ENCODE measurements at places on chromosomes 5 and 9.

DNA sequence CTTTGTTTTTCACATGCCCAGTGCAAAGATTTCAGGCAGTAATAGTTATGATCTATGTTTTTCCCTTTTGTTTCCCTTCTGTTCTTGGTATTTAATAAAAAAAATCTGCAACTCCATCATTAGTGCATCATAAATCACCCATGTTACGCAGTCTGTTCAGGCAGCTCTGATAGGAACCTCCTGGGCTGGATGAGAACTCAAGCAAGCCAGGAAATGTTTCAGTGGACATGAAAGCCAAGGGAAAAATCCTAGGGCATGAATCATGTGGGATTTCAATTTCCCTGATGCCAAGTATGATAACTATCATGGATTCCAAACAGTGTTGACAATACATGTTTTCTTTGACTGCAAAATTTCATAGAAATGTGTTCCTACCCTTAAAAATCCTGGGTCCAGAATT is 119.7 kb upstream of the TARS1 start:
- peak; percentile 96 for DNase-seq

GRCh38 chr5:99614888-99615287 is 686.1 kb upstream of the CHD1 start:
- DNase-seq, result no peak

GRCh38 chr5:150122158-150122510 is 33.5 kb downstream of the PDGFRB start:
- DNase-seq, result no peak

DNA sequence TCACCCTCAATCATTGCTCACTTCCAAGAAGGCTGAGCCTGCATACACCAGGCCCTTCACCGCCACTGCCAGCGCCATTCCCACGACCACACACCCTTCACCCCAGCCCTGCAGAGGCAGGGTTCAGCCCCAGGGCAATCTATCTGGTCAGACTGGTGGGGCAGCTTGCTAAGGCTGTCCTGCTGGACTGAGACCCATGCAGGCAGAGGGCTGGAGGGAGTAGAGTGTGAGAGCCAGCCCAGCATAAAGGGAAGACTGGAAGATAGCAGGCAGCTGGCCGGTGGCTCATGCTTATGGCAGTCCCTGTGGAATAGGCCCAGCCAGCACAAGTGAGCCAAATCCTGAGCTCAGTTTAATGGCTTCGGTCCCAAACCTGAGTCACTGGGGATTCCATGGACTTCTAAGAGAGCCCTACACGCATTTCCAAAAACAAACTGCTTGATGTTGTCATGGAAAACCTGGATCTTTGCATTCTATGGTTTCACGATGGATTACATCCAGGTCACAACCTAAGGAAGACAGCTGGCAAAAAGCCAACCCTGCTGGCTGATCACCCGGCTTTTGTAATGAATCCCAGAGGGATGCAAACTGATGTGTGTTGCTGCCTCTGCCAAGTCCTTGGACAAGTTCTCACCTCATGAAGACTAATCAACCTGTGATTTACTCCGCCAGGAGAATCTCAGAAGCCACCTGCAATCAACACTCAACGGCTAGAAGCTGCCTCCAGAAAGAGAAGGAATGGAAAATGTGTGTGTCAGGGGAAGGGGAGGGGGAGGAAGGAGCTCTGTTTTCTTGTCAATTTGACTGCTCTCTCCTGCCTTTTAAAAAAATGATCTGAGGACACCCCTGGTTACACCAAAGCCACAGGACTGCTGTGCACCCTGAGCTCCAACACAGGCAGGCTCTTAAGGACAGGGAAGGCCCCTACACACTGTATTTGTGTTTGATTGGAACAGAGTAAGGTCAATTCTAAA is 143.6 kb downstream of the LHFPL2 start:
- peak; percentile 97 for DNase-seq

- no peak for DNase-seq
Measured at GRCh38 chr5:10700516-10700915, 60.5 kb downstream of the DAP start.

DNA sequence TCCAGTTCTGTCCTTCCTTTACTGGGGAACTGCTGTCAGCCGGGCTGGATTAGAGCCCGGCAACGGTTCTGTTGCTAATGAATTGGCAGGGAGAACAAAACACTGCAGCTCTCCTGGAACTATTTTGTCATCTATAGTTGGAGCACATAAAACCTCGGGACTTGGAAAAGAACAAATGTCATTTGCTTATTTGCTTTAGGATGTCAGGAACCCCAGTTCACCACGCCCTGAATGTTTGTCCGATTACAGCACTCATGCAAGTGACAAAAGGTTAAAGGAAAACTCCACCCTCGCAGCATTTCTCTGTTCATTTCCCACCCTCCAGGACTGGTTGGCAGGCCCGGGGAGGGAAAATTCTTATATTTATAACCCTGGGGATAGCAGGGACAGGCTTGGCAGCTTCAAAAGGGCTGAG is 66.4 kb upstream of the PLPP1 start:
- peak; percentile 55 for DNase-seq

- DNase-seq, result no peak
Measured at GRCh38 chr5:72599519-72600370, 92.5 kb upstream of the ZNF366 start.

DNA sequence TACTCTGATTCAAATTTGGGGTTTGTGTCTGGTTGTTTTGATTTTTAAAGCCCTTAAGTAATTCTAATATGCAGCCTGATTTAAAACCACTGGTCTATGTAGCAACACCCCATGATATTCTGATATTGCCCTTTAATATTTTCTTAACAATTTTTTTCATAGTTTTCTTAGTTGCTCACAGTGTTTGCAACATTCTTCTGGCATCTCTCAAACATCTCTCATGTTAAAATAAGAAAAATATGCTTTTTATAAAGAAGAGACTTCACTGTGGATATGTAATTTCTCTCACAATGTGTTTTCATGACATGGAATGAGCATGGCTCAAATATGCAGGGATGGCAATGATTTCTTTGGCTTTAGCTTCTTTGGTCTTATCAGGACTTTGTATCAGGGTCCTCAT is 183.7 kb downstream of the TAF11L14 start:
- DNase-seq, result no peak

DNA sequence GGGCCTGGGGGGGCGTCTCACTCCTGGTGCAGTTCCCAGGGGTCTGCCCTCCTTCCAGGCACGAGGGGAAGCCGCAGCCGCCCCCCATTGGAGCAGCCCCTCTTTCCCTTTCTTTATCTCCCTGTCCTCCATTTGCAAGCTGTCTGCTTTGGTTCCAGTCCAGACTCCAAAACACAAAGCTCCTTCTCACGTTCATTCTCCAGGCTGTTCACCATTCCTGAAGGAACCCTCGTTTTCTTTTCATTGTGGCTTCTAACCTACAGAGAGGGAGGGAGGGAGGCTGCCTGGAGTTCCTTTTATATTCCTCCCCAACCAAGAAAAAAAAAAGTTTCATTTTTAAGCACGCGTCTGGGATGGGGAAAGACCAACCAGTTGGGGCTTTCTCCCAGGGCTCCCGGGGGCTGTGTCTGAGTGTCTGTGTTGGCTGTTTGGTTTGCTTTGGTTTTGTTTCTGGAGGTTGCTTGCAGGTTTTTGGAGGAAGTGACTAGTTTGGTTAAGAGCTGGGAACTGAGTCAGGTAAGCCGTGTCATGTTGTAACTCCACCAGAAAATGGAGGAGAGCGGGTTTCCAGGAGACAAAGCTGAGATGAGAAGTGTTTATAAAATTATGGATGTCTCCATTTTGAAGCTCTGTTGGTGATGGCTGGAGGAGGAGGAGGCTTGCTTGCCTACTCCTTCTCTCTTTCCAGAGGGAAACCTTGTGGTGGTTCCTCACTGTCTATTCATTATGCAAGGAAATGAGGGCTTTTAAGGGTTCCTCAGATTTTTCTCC is 1.6 kb downstream of the ZNF462 start:
- no peak for DNase-seq

DNA sequence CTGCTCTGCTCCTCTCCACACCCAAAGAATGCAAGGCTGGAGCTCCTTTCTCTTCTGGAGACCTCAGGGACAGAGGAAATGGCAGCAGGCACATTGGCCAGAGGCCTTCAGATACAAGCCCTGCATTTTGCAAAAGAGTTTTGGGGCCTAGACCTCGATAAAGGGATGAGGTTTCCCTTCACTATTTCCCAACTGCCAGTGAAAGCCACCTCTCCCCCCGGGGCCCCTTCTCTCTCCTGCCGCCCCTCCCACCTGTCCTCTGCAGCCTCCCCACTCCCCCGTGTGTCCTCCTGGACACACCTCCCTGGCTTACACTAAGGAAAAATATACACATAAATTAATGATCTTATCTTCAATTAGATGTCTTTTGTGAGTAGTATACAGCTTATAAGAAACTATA is 21.3 kb upstream of the LMNB1 start:
- DNase-seq, result no peak

GRCh38 chr9:124869466-124869985 is 7.6 kb downstream of the ARPC5L start:
- no peak for DNase-seq

DNA sequence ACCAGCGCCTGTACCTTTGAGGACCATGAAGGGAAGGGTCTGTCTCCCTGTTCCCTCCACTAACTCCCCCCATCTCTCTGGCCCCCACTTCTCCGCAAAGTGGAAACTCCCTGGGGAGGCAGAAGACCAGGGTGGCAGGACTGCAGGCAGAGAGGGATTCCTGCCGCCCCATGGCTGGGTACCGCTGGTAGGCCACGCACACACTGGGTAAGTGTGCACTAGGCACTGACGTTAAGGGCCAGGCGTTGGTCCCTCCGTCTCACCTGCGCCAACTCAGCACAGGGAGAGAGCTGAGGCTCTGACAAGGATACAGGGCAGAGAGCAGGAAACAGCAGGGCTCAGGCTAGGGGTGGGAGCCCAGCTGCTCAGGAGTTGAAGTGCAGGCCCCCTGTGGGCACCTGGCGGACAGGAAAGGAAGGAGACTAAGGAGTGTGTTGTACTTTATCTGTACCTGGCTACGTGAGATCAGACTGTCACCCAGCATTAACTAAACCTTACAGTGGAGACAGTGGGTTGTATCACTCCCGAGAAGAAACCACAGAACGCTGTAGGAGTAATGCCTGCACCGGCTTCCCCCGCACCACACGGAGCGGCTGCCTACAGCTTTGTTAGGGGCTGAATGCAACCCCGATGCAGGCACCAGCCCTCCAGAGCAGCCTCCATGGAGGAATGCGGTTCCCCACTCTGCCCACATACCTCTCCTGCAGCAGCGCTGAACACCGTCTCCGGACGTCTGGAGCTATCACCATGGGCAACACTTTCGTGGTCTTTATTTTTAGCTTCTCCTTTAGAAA is 34.2 kb upstream of the CLPTM1L start:
- DNase-seq, result no peak

DNA sequence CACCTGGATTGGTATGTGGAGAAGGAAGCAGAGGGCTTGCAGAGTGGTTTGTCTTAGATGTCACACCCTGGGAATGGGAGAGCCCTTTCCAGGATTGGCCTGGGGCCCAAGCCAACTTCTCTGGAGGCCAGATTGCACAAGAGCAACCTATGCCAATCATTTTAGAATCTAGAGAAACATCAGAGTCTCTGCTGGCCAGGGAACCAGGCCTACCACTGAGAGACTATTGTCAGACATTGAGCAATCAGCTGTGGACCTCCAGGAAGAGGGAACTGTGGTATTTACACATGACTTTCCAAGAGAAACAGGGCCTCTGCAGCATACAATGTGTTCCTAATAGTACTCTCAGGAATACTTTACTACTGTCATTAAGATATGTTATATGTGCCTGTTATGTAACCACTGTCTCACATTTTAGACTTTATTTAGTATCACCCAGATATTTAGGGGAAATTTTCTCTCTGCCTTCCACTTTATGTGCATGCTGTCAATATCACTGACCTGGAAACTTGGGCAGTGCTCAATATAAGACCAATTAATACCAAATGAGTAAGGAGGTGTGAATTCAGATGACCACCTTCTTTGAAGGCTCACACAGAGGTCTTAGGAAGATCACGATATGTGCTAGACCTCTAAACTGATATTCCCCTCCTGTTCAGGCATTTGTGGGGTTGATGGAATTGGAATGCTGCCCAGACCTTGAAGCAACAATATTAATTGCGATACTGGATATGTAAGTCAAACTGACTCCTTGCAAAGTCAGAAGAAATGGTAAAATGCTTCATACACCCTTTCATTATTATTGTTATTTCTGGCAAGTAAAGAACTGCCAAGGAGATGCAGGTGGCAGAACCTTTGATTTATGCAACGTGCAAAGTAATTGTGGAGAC is 20.5 kb upstream of the CCL28 start:
- DNase-seq, result peak; percentile 70

GRCh38 chr5:55176176-55176818 is 3.3 kb upstream of the CDC20B start:
- no peak for DNase-seq

GRCh38 chr5:61304590-61305381 is 27.3 kb upstream of the ZSWIM6 start:
- peak; percentile 42 for DNase-seq

- no peak for DNase-seq
Measured at GRCh38 chr5:34813509-34813908, 25.5 kb upstream of the TTC23L start.

- no peak for DNase-seq
Measured at GRCh38 chr5:122192497-122193496, 63.5 kb downstream of the ZNF474 start.

- no peak for DNase-seq
Measured at GRCh38 chr5:133696006-133696584, 83.8 kb upstream of the FSTL4 start.

- no peak for DNase-seq
Measured at GRCh38 chr5:92629000-92629399, 952.0 kb downstream of the NR2F1-AS1 start.

DNA sequence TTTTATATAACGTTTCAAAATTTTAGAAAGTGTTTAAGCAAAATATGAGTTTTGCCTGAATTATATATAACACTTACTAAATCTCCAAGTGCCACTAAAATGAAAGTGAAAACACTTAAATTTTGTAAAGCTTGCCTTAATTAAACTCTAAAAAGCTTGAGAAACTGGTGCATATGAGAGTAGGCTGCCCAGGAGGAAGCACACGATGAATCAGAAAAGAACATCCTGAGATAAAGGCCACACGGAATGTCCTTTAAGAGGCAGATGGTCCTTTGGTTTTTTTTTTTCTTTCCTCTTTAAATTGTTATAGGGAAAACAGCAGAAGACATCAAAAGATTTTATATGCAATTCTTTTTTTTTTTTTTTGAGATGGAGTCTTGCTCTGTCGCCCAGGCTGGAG is 60.3 kb downstream of the HABP4 start:
- no peak for DNase-seq

DNA sequence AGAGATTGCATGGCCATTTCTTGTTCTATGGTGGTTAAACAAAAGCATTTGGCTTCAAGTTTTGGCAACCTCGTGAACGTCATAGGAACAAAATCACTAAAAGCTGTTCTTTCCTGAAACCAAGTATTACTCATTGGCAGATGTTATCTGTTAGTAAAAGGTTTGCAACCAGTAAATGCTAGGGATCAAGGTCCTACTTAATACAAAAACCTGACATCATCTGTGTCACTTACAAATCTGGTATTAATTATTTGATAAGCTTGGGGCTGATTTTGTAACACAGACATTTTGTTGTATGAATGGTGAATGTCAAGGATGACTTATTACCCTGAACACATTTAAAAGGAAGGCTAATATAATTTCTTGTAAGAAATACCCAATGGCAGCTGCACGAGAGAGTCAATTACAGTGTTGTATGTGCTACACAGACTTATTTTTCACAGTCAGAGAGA is 486.4 kb upstream of the ZNF608 start:
- peak; percentile 95 for DNase-seq

All from AG09319 (cell line).